ENCODE measurements at places on chromosomes 11 and 22.

DNA sequence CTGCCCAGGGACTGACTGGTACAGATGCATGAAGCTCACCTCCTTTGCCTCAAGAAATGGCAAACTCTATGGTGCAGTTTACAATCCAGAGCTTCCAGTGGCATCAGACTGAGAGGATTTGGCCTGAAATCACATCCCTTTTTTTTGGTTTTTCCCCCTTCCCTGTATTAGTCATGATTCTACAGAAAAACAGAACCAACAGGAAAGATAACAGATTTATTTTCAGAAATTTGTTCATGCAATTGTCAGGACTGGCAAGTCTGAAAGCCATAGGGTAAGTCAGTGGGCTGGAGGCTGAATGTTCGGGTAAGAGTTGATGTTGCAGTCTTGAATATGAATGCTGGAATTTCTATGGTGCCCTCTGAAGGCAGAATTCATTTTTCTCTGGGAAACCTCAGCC, 12.0 kb upstream of the ZDHHC13 start:
- no peak for DNase-seq

GRCh38 chr11:31820438-31820818, 9.3 kb upstream of the PAX6 start:
- no peak for DNase-seq

- DNase-seq, result no peak
Measured at GRCh38 chr11:92830377-92831155, 138.9 kb upstream of the MTNR1B start.

DNA sequence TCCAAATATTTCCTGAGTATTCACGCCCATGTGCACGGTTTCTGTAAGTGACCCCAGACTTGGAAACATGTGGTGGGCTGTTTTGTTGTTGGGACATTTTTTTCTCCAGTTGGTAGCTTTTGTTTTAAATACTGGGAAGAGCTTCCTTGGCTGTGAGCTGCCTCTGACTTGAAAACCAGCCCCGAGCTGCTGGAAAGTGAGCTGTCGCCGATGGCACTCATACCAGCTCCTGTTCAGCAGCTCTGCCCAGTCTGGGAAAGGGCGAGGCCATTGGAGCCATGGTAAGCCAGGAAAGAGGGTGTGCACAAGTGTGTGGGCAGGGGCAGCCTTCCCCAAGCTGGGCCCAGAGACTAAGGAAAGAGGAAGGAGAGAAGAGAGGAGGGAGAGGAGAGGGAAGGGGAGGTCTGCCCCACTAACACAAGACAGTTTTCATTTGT, 3.2 kb upstream of the FLI1 start:
- no peak for DNase-seq

Measured in CD4-positive, alpha-beta T cell treated with Interleukin-2 at 100 ng/mL for 4 hours (primary cell).